Activated naive CD4-positive, alpha-beta T cell treated with anti-CD3 and anti-CD28 coated beads for 36 hours (primary cell): ENCODE measurements at places on chromosomes 3 and 15.

DNA sequence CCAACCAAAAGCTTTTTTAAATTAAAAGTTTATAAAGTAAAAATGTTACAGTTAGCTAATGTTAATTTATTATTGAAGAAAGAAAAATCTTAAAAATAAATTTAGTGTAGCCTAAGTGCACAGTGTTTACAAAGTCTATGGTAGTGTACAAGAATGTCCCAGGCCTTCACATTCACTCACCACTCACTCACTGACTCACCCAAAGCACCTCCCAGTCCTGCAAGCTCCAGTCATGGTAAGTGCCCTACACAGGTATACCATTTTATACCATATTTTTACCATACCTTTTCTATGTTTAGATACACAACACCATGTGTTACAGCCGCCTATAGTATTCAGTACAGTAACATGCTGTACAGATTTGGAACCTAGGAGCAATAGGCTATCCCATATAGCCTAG lies 29.1 kb downstream of the SSR3 start:
- no peak for DNase-seq

DNA sequence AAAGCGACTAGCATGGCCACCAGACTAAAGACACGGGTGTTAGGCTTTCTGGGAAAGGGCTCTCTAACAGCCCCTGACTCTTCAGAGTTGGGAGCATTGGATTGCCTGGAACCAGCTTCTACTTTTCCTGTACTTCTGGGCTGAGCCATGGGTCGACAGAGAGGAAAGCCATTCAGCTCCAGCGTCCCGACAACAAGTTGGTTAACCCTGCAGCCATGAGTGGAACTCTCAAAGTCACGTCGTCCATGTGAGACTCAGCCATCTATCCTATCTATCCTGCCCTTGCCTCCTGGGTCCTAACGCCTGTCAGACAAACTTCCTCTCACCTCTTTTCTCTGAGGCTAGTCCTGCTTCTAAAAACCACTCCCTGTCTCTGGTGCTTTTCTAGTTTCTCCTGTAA lies 32.6 kb upstream of the TBC1D5 start:
- DNase-seq: peak; percentile 50

DNA sequence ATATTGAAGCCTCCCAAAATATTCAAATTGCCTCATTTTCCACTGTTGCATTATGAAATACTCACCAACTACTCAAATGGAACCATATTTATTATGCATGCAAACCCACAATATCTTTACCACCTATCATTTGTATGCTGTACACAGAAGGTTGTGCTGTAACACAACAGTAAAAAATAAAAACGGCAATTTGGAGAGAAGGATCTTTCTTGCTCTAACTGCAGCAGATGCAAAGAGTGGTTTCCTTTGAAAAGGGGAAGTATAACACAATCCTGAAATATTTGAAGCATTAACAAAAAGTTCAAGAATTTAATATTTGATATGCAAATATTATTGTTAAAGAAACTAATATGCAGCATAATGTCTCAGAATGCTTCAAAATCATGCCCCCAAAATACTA lies 244.5 kb upstream of the SUCLG2 start:
- DNase-seq: no peak

DNA sequence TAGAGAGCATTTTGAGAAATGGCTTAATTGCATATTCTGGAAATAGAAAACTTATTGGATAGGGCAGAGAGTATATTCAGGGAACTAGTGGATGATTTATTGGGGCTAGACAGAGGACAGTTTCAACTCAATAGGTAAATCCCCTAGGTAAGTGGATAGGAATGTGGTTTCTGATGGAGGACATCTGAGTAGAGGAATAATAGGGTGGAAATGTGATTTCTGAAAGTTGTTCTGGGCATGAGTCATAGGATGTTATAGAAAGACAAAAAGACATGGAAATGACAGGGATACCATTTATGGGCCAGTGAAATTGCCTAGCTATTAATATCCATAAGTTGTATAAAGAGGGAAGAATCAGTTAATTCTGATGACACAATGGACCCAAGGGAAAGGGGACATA lies 563.3 kb upstream of the GOLIM4 start:
- DNase-seq: no peak

DNA sequence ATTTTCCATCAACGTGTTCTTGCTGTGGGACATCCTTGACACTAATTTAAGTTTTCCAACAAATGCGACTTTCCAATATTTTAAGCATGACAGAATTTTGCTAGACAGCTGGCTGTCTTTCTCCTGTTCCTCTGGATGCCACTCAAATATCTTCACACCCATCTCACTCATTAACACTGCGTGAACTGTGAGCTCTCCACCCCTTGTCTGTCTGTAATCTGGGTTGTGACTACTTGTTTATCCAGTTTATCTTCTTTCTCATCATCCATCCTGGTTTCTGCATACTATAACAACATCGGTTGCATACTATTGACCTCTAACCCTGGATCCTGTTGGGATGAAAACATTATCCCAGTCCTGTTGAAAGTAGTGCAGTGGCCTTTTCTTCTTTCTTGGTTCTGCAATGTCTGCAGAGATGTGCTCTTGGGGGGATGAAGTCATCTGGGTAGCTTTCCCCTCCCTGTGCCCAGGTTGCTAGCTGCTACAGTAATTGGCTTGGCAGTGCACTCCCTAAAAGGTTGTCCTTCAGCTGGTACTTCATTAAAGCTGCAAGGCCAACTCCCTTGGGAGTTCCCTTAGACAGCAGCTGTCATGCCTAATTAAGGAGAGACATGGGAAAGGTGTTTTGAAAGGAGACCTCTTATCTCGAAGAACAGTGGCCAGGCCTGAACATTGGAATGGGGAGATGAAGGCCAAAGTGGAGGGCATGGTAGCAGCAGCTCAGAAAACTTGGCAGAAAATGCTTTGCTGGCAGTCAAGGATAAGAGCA lies 24.7 kb downstream of the KAT2B start:
- no peak for DNase-seq

- no peak for DNase-seq
These were observed 616 bp upstream of the IGDCC4 start for GRCh38 chr15:65423150-65423975.

DNA sequence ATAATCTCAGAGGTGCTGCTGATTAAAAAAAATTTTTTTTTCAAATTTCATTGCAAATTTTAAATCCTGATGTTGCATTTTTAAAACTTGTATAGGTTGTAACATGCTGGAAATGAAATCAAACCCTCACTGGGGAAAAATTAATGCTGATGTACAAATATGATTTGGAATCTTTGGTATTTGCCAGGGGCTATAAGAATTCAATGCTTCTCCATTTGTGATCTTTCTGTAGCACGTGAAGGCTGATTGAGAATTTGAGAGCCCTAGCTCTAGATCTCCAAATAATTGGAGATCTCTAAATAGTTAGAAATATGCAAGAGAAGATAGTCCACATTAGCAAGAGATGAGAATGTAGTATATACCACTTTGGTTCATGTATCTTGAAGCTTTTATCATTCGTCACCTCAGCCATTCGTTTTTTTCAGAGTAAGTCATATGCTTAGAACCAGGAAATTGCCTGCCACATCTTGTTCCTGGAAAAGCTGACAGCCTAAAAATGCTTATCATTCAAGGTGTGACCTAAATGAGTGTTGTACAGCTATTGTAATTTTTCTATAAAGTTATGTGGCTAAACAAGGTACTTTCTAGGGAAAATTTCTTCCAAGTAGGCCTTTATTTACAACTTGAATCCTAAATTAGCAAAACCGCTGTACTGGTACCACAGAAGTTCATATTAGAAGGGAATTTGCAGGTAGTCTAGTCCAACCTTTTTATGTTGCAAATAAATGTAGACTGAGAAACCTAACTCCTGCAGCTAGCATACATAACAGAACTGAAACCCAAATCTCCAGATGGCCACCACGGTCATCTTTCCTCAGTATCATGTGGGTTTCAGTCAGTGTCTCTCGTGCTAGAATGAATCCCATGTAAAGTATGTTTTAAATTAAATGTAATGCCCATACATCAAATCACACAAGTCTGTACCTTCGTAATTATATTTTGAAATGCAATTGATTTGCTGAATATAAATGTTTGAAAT lies 48.5 kb downstream of the FNDC3B start:
- peak; percentile 30 for DNase-seq

GRCh38 chr3:111351334-111351733 lies 190.7 kb upstream of the CD96 start:
- no peak for DNase-seq

DNA sequence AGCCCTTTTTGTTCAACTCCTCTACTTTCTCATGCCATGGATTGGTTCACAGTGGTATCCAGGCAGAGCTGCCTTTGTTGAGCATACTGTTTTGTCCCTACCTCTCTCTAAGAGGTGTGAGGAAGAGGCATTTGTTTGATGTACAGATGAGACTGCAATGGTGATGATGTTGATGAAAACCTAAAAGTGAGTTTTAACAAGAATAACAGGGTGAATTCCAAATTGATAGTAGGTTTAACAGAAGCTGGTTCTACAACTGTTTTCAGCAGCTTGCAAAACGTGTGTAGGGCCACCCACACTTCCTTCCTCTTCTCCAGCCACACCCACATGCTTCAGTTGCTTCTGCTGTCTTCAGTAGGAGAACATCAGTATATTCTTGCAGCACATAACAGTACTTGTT lies 10.2 kb downstream of the SNRK start:
- peak; percentile 74 for DNase-seq

GRCh38 chr3:143809121-143809621 lies 39.1 kb downstream of the SLC9A9 start:
- DNase-seq: no peak

DNA sequence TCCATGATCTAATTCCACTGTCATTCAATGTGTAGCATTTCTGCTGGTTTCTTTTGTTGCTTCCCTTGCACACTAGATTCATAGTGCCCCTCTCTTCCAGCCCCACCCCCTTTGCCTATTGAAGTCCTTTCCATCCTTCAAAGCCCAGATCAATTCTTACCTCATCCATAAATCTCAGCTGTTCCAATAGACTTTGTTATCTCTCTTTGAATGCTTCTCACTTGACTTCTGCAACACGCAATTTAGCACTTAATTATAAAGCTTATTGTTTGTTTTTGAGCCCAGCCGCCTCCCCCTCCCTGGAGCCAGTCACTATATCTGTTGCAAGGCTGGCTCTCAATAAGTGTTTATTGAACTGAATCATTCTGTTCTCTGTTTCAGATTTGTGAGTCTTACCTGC lies 174.6 kb upstream of the TBL1XR1 start:
- no peak for DNase-seq

- DNase-seq: no peak
These were observed 161.1 kb downstream of the CLSTN2 start for GRCh38 chr3:140096037-140096436.

GRCh38 chr3:46414739-46415138 lies 7.7 kb downstream of the CCRL2 start:
- DNase-seq: no peak

GRCh38 chr3:123405021-123405420 lies 43.9 kb downstream of the ADCY5 start:
- DNase-seq: no peak

- no peak for DNase-seq
These were observed 1.9 kb upstream of the DISP2 start for GRCh38 chr15:40355976-40356585.

DNA sequence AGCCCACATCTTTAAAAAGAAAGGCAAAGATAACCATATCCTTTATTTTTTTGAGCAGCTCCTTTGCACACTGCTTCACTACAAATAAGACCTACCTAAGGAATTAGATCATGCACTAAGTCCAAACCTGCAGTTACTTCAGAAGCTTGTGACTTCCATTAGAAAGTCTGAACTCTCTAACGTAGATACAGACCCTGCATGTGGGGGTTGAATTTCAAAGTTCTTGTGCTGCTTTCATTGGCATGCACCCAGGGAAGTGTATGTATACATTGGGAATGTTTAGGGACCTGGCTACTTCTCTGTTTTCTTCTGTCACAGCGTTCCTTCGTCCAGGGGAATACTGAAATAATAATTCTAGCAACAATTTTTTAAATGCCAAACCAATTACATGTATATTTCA lies 185.2 kb upstream of the IL12A start:
- DNase-seq: no peak

GRCh38 chr15:38857814-38858213 lies 293.2 kb upstream of the RASGRP1 start:
- no peak for DNase-seq

GRCh38 chr3:108124337-108125152 lies 33.7 kb upstream of the CD47 start:
- peak; percentile 84 for DNase-seq

- no peak for DNase-seq
These were observed 36.2 kb upstream of the FLNB start for GRCh38 chr3:57971975-57972374.

DNA sequence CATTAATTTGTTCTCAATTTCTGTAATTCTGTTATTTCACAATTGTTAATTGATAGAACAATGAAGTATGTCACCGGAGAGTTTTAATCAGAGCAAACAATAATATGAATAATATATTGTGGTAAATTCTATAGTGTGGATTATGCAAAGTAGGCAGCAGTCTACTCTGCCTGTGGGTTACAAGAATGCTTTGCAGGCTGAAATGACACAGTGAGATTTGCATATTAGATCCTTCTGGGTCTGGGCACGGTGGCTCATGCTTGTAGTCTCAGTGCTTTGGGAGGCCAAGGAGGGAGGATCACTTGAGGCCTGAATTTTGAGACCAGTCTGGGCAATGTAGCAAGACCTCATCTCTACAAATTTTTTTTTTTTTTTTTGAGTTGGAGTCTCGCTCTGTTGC lies 12.5 kb downstream of the COPG1 start:
- DNase-seq: no peak

- no peak for DNase-seq
These were observed 20.6 kb upstream of the ARID3B start for GRCh38 chr15:74520407-74520806.

DNA sequence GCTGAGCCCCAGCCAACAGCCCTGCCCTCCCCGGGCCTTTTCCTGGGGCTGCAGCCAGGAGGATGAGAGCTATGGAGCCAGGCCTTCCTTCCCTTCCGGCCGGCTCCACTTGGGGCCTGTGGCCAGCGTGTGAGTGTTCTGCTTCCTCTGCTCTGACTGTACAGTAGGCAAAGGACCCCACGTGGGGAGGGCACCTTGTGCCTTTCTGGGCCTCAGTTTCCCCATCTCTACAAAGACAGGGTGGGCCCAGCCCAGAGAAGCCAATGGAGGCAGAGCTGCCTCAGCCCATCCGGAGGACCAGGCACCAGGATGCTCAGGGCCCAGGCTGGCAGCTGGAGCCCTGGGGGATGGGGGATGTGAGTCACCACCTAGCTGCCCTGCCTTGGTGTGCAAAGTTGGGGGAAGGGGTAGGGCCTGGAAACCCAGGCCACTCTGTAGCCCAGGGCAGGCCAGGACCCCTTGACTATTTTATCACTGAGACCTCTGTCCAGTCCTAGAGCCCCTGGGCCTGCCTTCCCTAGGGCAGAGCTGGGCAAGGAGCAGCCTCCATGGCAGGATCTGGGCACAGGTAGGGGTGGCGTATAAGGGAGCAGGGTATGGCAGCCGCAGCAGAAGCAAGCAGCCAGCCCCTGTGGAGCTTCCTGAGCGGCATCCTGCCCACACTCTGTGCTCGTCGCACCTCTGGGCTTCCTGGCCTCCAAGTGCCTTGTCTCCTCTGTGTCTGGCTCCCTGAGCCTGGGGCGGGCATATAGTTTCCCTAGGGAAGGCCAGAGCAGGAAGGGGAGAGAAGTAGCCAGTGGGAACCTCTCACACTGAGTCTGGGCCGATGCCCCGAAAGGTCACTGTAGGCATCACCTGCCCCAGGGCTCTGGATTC lies 1.8 kb downstream of the PSTPIP1 start:
- DNase-seq: peak; percentile 83

GRCh38 chr3:162586591-162586990 lies 1090.0 kb downstream of the OTOL1 start:
- DNase-seq: no peak

- no peak for DNase-seq
These were observed 208.6 kb upstream of the PFN2 start for GRCh38 chr3:150179330-150179729.
